T-cell (primary cell): ENCODE measurements at places on chromosomes 16 and 17.

- DNase-seq: no peak
Measured at GRCh38 chr17:3803308-3803640, 2.3 kb upstream of the ITGAE start.

GRCh38 chr17:19978805-19979211 is 1.2 kb upstream of the AKAP10 start:
- DNase-seq: no peak

DNA sequence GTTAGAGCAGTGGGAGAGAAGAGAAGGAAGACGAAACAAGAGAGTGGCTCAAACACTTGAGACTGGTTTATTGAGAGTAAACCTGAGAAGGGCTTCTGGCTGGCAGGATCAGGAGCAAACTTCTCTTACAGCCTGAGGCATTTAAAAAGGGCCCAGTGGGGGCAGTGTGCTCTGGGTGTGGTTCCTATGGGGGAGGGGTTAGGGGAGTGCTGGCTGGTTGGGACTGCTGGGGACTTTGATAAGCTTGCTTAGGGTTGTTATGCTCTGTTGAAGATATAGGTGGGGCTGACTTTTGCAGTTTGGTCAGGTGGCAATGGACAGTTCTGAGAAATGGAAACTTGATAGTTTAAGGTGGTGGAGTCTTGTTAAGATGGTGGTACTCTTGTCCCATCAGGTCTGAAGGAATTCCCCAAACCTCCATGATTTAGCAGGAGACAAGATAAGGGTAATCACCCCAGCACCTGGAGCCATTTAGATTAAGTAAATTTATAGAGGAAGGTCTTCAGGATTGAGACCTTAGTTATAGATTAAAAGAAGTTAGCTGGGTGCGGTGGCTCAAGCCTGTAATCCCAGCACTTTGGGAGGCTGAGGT is 79.3 kb downstream of the EMP2 start:
- DNase-seq: peak; percentile 11

- DNase-seq: no peak
Measured at GRCh38 chr16:77781091-77781490, 7.3 kb upstream of the VAT1L start.

DNA sequence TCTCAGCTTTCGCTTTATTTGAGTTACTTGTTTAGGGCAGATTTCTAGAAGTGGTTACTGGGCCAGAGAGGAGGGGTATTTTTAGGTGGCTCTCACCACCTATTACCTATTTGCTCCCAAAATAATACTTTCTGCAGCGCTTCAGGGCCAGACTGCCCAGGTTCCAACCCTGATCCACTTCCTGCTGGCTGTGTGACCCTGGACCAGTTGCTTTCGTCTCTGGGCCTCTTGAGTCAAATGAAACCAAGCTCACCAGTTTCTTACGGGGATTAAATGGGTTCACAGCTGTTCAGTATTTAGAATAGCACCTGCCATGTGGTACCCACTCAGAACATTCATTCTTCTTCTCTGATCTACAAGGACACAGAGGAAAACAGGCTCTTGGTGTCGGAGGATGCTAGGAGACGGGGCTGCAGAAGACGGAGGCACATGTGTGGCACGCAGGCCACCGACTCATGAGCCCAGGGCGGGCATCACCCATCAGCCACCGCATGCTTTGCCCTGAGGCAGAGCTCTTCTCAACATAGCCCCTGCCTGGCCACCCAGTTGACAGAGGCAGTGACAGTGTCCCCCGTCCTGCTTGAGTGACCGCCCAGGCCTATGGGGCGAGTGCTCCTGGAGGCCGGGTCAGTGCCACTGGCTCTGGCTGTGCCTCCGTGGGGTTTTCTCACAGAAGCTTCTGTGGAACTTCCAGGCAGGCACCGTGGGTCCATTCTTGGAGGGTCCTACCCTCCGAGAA is 149.0 kb upstream of the PLCG2 start:
- DNase-seq: no peak

DNA sequence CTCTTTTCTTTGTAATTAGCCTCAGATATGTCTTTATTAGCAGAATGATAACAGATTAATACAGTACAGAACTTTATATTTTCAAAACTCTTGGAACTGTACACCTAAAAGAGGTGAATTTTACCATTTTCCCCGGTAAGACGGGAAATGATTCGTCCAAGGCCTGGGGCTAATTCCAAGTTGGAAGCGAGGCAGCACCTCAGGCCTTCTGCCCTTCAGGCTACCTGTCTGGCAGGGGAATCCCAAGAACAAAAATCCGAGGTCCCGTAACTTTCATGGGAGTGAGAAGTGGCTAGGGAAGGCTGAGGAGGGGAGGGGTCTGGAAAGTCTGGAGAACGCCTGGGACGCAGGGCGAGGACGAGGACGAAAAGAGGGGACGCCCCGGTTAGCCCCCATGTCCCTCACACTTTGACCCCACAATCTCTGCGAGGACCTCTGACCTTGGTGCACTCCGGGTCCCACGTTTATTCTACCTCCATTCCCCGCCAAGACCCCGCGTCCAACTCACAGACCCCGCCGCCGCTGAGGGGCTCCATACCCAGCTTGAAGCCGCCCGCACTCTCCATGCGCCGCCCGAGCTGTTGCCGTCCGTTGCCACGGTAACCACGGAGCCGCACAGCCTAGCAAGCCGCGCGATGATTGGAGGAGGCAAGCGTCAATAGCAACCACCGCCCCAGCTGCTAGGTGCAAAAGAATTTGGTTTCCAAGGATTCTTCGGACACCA is at the start of gene HYDIN:
TSS of gene HYDIN (minus strand) at position 601 of the 724 bp plus-strand sequence. CDS start 43,827 bp downstream, outside the sequence.
- peak; percentile 3 for DNase-seq

GRCh38 chr16:9000664-9001063 is 37.0 kb upstream of the USP7 start:
- DNase-seq: no peak

- no peak for DNase-seq
Measured at GRCh38 chr17:58556833-58557250, 42.4 kb upstream of the MTMR4 start.

DNA sequence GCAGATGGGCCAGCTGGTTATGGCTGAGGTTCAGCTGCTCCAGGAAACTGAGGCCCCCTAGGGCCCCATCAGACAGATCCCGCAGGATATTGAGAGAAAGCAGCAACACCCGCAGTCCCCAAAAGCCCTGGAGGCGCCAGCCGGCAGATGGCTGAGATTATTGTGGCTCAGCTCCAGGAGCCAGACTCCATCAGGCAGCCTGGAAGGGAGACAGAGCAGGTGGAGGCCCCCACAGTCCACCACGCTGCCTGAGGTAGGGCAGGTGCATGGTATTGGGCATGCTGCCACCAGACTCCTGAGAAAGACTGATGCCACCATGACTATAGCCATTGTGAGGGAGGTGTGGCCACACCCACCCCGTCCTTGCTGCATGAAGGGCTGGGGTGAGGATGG is 9.5 kb upstream of the TMEM101 start:
- DNase-seq: no peak

GRCh38 chr17:10754861-10755591 is 25.2 kb upstream of the TMEM220 start:
- DNase-seq: no peak

DNA sequence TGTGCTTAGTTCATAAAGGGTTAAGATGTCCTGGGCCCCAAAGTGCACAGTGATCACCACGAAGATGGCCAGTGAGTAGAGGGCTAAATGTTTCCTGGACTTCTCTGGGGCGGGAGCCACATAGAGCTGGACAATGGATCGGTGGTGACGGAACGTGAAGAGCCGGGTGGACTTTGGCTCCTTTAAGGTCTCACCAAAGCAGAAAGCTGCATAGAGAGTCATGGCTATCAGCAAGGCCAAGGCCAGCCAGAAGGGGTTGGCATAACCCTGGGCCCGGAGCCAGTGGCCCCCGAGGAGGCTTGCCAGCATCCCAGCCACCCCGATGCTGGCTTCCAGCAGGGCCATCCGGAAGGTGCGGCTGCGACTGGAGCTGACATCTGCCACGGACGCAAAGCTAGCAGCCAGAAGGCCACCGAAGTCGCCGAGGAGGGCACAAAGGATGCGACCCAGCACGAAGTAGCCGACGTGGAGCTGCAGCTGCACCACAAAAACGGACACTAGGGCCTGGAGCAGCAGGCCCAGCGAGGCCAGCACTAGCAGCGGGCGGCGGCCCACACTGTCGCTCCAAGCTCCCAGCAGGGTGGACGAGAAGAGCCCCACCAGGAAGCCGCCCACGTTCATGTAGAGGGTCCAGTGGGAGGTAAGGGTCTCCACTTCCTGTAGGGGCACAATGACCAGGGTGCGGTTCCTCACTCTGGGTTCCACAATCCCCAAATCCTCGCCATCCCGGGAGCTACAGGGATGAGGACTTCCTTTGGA is 1.0 kb downstream of the SLC46A1 start:
- no peak for DNase-seq

GRCh38 chr17:1031711-1032110 is 34.8 kb downstream of the TIMM22 start:
- DNase-seq: no peak

DNA sequence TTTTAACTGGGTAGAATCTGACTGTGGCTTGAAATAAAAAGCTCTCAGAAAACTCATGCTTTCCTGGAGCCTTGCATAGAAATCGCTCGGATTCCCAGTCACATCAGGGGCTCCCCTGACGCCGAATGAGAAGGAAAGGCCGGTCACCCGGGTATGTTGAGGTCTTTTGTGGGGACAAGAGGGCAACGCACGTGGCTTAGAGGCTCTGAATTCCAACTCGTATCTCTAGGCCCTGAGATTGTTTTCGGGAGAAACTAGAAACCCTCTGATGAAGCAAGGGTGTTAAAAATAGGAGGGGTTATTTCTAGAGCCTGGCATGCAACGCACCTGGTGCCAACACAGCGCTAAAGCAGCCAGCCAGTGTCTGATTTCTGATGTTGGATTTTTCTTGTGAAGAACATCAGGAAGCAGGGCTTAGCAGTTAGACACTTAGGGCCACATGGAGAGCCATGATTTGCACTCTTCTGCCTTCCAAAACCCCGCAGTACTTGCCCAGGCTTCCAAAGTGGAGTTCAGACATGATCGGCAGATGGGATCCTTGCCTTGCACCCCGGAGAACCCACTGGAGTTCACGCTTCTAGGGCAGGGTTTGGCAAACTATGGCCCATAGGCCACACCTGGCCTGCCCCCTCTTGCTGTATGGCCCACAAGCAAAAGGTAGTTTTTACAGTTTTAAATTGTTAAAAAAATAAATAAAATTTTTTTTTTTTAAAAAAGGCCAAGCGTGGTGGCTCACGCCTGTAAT is 12.6 kb downstream of the CACNG1 start:
- DNase-seq: no peak

- no peak for DNase-seq
Measured at GRCh38 chr17:65121916-65122806, 15.0 kb upstream of the RGS9 start.

GRCh38 chr17:77948690-77949114 is 9.8 kb upstream of the TNRC6C start:
- no peak for DNase-seq

DNA sequence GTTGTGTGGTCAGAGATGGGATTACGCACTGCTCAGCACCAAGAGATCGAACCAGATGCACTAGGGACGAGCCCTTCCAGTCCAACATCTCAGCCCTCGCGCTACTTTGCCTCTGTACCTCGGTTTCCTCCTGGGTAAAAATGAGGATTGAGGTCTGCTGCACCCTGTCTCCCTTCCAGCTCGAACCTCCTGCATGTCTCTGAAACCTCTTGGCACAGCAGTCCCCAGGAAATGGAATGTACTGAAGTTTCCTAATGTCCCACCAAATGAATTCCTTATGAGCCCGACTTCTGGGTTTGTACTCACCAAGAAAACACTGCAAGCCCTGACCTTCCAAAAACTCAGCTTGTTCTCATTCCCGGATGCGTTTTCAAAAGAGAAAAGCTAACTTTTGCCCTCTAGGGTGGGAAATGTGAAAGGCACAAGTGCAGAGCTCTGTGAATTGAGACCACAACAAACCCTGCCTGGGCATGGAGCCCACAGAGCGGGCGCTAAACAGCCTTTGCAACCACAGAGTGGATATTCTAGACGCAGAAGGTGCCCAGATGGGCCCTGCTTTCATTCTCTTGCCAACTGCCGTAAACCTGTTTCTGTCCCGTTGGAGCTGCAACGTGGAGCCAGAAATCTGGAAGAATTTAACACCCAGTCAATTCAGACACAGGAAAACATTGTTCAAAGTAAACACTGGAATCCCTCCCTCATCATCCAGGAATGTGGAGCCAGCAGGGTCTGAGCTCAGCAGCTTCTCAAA is 10.3 kb downstream of the CDRT4 start:
- no peak for DNase-seq

- DNase-seq: no peak
Measured at GRCh38 chr17:77327181-77327565, 186.4 kb downstream of the SEC14L1 start.

- DNase-seq: no peak
Measured at GRCh38 chr17:44438636-44439035, 49.2 kb upstream of the ITGA2B start.

DNA sequence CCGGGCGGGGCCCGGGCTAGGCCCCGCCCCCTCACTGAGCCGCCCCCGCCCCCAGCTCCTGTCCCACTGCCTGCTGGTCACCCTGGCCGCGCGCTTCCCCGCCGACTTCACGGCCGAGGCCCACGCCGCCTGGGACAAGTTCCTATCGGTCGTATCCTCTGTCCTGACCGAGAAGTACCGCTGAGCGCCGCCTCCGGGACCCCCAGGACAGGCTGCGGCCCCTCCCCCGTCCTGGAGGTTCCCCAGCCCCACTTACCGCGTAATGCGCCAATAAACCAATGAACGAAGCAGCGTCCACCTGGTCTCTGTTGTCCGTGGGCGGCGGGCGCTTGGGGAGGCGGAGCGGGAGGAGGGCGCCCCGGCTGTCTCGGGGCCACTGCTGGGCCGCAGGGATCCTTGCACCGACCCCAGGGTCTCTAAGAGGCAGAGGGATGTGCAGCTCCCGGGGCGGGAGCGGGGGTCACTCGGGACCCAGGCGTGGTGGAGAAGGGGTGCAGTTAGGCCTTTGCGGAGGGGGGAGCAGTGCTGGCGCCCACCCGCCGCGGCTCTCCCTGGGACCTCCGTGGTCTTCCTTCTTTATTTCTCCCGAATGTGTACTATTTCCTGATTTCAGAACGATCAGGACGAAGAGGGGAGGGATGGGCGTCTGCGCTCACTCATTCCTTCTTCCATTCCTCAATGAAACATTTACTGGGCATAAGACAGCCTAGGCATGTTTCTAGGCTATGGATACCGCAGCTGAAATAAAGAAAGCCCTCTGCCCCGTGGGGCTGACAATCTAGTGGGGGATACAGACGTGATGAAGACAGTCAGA is 2.0 kb downstream of the HBZ start:
- DNase-seq: no peak

DNA sequence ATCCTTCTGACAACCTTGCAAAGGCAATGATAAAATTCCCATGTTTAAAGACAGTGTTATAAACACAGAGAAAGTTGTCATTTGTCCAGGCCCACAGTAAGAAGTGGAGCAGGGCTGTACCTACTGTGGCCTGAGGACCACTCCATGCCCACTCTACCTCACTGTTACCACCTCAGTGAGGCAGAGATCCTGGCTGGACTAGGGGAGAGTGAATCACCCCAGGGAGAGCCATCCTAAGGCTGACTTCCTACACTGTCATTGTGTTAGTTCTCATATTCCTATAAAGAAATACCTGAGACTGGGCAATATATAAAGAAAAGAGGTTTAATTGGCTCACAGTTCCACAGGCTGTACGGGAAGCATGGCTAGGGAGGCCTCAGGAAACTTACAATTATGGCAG is 228.8 kb upstream of the HSBP1 start:
- DNase-seq: no peak

GRCh38 chr17:62111562-62112171 is 46.6 kb upstream of the MED13 start:
- no peak for DNase-seq

- no peak for DNase-seq
Measured at GRCh38 chr16:29649588-29650494, 13.2 kb upstream of the SPN start.
